ENCODE measurements at places on chromosomes 3 and 15. TPM values are rescaled to one million over a fixed set of nuclear protein-coding genes. Genes with fewer than 3 reads are reported as not detected.

Gene AMOTL2
- total RNA-seq, result 162 TPM

Gene TM4SF18
- under 0.01 TPM for total RNA-seq

Gene PROS1
- total RNA-seq, result 1.6 TPM

Gene SUCNR1
- total RNA-seq, result not detected

Gene ABI3BP
- total RNA-seq, result 4.2 TPM

Gene ALDH1A2
- not detected for total RNA-seq

Gene CHSY1
- total RNA-seq, result 55.3 TPM

Gene TAMM41
- 4.3 TPM for total RNA-seq

Gene LRRIQ4
- not detected for total RNA-seq

Gene TGM4
- under 0.01 TPM for total RNA-seq

Gene ACKR4
- total RNA-seq, result 0.18 TPM

Gene DNASE1L3
- total RNA-seq, result not detected

Gene FBXO22
- 43.3 TPM for total RNA-seq
